ENCODE measurements at places on chromosomes 2 and 18. TPM values are rescaled to one million over a fixed set of nuclear protein-coding genes. Genes with fewer than 3 reads are reported as not detected.

- H3K27me3 ChIP-seq: no peaks in the 10 kb centered on the region
- H3K4me3 ChIP-seq: no peak overlapping the region
- no peaks in the 10 kb centered on the region for H3K36me3 ChIP-seq
These were observed 979 bp upstream of the WDR43 start for GRCh38 chr2:28893488-28893887.

DNA sequence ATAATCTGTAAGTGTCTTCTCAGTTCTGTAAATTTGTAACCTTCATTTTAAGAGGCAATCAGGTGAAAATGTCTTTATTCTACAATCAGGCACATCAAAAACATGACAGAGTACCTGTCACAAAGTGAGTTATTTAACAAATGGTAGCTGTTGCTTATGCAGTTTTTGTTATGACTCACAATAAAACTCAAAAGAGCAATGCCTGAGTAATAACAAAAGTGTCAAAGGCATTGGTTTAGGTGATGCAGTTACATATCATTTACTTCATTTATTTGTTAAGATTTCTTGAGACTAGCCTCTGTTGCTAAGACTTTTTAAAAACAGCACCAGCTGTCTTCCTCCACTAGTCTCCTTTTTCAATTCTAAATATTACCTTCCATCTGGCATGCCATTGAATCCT lies 177.8 kb downstream of the KIAA1328 start:
- no peak overlapping the region for H3K4me3 ChIP-seq
- no peaks in the 10 kb centered on the region for H3K4me1 ChIP-seq
- no peaks in the 10 kb centered on the region for H3K36me3 ChIP-seq
- H3K27ac ChIP-seq: no peak overlapping the region
- no peaks in the 10 kb centered on the region for H3K27me3 ChIP-seq

DNA sequence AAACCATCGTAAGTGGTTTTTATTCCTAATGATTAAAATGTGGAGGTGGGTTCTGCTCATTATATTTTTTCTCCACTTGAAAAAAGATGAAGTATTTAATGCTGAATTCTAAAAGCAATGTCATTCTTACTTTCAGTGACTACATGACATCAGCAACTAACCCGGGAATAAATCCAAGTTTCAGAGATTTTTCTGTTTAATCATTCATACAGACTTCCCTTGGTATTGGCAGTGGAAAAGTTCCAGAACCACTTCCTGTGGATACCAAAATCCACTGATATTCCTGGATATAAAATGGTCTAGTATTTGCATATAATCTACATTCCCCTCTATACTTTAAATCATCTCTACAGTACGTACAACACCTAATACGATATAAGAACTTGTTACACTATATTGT lies 128.6 kb downstream of the ZNF532 start:
- H3K36me3 ChIP-seq: no peaks in the 10 kb centered on the region

DNA sequence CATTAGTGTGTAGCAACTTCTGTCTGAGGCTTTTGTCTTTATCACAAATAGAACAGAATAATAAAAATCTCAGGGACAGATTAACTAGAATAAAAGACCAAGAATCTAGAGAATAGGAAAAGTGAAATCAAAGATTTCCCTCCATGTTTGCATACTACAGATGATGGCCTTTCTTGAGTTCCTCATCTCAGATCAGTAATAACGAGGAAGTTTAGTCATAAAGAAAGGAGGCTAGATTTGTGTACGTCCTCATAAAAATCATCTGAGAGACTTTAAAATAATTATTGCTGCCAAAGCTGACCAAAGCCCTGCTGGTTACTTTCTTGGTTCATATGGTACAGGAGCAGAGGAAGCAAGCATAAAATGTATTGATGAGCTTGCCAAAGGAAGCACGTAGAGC lies 117.3 kb downstream of the MIB1 start:
- no peak overlapping the region for H3K4me3 ChIP-seq
- DNase-seq: no peak
- H3K27ac ChIP-seq: no peak overlapping the region
- H3K4me1 ChIP-seq: no peaks in the 10 kb centered on the region
- peaks cover 10% of the 10 kb centered on the region for H3K36me3 ChIP-seq

- no peaks in the 10 kb centered on the region for H3K27me3 ChIP-seq
- H3K27ac ChIP-seq: no peak overlapping the region
- H3K36me3 ChIP-seq: no peaks in the 10 kb centered on the region
- no peak for DNase-seq
These were observed 12.5 kb downstream of the C1D start for GRCh38 chr2:68050353-68050752.

DNA sequence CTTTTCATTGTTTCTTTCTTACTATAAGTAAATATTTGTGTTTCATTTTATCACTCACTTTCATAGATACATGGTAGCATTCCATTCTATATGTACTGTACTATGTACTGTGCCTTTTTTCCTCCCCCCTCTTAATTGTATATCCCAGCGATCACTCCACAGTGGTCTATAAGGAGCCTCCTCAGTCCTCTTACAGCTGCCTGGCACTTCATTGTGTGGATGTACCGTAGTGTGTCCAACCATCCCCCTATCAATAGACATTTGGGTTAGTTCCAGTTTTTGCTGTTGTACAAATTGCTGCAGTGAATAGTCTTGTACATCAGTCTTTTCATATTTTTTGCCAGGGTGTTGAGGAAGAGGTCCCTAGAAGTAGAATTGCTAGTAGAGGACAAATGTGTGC lies 21.4 kb upstream of the DRC1 start:
- H3K36me3 ChIP-seq: peaks cover 14% of the 10 kb centered on the region
- no peaks in the 10 kb centered on the region for H3K4me1 ChIP-seq
- no peak overlapping the region for H3K4me3 ChIP-seq
- H3K27me3 ChIP-seq: no peaks in the 10 kb centered on the region
- H3K27ac ChIP-seq: no peak overlapping the region
- no peak for DNase-seq

DNA sequence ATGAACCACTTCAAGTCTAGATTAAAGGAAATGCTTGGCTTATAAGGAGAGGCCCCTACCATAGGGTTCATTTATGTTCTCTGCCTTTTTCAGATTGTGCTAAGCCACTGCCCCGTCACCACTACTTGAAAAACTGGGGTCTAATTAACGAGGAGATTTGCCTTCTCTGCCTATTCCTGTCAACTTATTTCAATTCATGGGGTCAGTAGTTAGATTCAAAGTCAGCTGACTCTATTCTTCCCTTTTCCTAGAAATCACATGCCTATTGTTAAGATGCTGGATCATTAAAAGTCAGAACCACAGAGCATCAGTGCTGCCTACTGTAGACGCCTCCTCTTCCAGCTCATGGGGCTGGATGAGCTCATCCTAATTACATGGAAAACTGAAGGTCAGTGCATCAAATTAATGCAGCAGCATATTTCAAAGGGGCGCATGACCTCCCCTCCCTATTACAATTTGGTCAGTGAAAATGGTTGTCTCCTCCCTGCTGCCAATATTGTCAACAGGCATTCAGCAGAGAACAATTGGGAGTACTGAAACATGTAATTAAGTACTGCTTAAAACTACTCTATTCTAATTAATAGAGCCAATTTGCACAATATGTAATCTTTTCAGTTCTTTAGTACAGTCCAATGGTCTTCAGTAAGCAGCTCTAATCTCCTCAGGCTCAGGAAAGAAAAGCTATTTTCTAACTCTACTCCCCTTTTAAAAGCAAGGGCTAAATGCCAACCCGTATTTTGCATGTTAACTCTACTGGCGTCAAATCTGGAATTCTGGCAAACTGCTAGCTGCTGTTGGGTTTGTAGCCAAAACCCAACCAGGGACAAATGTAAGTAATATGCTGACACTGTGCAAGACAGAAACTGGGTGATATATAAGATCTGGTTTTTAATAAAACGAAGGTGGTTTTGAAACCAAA lies 117.4 kb upstream of the ITGB6 start:
- no peak for DNase-seq

- no peaks in the 10 kb centered on the region for H3K36me3 ChIP-seq
- no peaks in the 10 kb centered on the region for H3K27me3 ChIP-seq
- DNase-seq: no peak
These were observed 24.1 kb downstream of the SLC25A52 start for GRCh38 chr18:31736630-31737029.

DNA sequence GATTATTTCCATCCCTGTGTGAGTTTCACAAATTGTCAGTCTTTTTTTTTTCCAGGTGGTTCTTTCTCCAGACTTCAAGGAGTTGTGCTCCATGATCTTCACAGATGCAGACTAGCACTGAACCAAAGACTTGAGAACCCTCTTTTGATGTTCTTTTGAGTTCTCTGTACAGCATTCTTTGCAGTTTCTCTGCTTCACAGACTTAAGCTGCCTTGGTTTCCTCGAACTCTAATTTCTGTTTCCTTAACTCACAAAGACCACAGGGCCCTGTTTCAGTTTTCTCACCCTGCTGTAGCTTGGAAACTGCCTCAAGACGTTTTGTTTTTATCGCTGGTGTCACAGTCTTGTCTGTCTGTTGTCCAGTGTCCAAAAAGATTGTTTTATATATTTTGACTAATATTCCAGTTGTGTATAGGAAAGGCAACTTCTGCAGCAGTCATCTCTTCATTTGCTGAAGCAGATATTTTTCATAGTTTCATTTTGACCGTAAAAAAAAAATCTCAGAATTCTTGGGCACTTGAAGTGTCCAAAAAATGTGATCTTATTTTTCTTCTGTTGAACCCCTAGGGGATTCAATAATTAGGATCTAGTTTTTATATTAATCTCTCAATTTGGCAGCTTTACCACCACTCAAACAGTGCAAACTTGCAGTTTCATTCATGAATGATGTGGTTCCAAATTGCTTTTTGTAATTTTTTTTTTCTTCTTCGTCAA lies 97.0 kb upstream of the MC4R start:
- H3K36me3 ChIP-seq: no peaks in the 10 kb centered on the region
- H3K4me3 ChIP-seq: no peak overlapping the region
- H3K27ac ChIP-seq: no peak overlapping the region
- H3K27me3 ChIP-seq: no peaks in the 10 kb centered on the region

DNA sequence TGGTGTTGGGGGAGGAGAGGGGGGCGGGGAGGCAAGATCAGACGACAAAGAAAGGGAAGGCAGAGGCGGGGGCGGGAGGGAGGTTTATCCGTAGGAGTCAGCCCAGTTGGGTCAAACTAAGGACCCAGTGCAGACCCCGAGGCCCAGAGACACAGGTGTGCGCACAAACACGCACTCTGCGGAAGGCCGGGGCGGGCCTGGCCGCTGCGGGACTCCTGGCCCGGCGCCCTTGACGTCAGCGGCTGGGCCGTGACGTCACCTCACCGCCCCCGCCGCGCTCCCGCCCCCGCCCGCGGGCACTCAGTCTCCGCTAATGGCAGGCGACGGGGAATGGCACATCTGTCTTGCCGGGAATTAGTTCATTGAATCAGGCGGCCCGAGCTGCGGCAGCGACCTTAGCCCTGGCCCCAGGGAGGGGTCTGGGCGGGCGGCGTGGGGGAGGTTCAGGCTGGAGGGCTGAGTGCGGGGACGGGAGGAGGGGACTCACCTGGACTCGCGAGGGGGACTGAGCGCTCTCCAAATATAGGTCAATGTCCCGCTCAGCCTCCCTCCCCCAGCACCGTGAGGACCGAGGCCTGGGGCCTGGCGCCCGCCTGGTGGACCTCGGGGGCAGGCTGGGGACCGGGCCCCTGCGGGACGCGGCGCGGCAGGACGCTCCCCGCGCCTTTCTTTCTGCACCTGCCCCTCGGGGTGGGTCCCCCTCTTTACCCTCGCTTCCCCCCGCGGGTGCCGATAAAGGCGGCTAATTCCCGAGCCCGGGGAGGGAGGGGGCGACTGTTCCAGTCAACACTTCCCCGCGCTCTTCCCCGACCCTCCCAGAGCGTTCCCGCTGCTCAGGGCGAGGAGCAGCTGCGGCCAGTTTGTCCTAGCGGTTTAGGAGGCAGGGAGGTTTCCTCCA lies 15.5 kb upstream of the ECEL1 start:
- H3K4me3 ChIP-seq: no peak overlapping the region
- no peaks in the 10 kb centered on the region for H3K36me3 ChIP-seq
- peak; percentile 55 for DNase-seq
- peaks cover 10% of the 10 kb centered on the region for H3K27me3 ChIP-seq

DNA sequence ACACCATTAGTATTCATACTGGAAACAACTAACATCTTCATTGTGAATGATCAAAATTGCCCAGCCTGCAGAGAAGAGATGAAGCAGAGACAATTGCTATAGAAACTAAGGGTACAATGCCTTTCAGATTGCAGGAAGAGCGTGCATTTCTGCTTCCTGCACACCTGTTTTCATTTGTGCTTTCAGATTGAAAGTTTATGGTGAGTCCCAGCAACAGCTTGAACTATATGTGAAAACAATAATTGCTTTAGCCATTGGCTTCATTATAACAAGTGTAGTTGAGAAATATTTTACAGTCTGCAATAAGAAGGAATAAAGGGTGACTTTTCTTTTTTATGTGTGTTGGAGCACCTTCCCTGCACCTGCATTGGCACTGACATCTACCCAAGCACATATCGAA lies 136.3 kb downstream of the CD8B2 start:
- DNase-seq: no peak
- H3K27ac ChIP-seq: no peak overlapping the region
- H3K4me1 ChIP-seq: no peaks in the 10 kb centered on the region
- H3K36me3 ChIP-seq: no peaks in the 10 kb centered on the region
- H3K4me3 ChIP-seq: no peak overlapping the region

GRCh38 chr2:45729753-45730512 lies 78.5 kb downstream of the PRKCE start:
- no peaks in the 10 kb centered on the region for H3K4me1 ChIP-seq
- no peak for DNase-seq
- no peak overlapping the region for H3K27ac ChIP-seq
- H3K36me3 ChIP-seq: no peaks in the 10 kb centered on the region
- H3K4me3 ChIP-seq: no peak overlapping the region

- no peaks in the 10 kb centered on the region for H3K4me1 ChIP-seq
- no peak overlapping the region for H3K27ac ChIP-seq
- H3K4me3 ChIP-seq: no peak overlapping the region
- H3K36me3 ChIP-seq: no peaks in the 10 kb centered on the region
- no peaks in the 10 kb centered on the region for H3K27me3 ChIP-seq
- DNase-seq: no peak
These were observed 32.3 kb downstream of the GPC1 start for GRCh38 chr2:240467659-240468302.

Gene NCKAP5
- not detected for polyA plus RNA-seq

Gene C2orf80
- polyA plus RNA-seq: not detected

Gene SIX2
- not detected for polyA plus RNA-seq

Gene MYCN
- not detected for polyA plus RNA-seq

Gene LYG2
- not detected for polyA plus RNA-seq

Gene CNTNAP5
- polyA plus RNA-seq: not detected

Data from CD4-positive, alpha-beta memory T cell (primary cell).